ENCODE measurements at places on chromosomes 3 and 15. TPM values are rescaled to one million over a fixed set of nuclear protein-coding genes. Genes with fewer than 3 reads are reported as not detected.

DNA sequence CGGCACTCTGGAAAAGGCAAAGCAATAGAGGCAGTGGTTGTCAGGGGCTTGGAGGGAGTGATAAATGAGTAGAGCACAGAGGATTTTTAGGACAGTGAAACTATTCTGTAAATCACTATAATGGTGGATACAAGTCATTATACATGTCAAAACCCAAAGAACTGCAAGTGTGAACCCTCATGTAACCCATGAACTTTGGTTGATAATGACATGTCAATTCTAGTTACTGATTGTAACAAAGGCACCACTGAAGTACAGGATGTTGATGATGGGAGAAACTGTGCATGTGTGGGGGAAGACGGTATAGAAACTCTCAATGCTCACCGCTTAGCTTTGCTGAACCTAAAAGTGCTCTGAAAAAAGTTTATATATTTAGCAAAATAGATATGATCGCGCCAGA, 36.0 kb downstream of the BTLA start:
- DNase-seq, result no peak

DNA sequence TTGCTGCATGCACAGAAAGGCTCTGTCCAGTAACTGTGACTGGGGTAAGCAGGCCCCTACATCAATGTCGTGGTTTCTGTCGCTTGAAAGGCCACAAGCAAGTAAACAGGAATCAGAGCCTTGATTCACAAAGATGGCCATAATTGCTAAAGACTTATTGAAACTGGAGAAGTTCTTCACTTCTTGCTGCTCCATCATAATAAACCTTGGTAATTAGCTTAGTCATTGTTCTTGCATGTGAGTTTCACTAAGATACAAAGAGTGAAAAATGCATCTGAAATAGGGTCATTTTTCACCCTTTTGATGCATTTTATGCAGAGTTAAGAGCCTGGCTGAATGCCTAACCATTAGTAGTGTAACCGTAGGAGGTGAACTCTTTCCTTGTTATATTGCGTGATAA, 3.2 kb downstream of the SEMA6D start:
- DNase-seq, result no peak

MCTP2 gene
- 14.5 TPM for total RNA-seq

CCDC9B gene
- 61.7 TPM for total RNA-seq

Measured in foreskin keratinocyte (primary cell).